ENCODE measurements at places on chromosomes 6 and 20. TPM values are rescaled to one million over a fixed set of nuclear protein-coding genes. Genes with fewer than 3 reads are reported as not detected.

DNA sequence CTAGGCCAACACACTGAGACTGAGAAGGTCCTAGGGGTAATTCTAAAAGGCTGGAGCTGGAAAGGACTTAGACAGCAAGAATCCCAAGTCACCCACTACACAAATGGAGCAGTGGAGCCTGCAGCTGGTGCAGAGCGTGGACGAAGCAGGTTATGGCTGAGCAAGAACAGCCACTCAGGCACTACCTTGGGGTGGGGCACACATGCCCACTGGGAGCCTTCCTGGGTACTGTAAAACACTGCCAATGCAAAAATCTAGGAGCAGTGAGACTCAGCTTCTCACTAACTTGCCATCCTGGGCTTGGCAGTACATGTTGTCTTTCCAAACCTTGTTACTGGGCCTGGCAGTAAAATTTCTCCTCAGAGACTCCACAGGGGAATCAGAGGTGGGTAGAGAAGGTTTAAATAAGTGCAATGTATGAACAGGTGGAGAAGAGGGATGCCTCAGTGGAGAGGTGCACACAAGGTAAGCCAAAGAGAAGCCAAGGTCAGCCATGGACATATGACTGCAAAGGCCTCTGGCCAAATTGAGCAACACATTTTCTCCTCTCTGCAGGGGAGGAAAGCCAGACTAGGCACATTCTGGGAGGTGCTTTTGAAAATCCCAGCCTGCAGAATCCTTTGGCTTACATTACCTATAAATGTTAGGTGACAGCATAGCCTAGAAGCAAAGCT is 105.6 kb downstream of the TNFRSF21 start:
- no peaks in the 10 kb centered on the region for H3K36me3 ChIP-seq
- DNase-seq: no peak
- H3K4me1 ChIP-seq: no peaks in the 10 kb centered on the region

Gene ASIP
- not detected for total RNA-seq

DNA sequence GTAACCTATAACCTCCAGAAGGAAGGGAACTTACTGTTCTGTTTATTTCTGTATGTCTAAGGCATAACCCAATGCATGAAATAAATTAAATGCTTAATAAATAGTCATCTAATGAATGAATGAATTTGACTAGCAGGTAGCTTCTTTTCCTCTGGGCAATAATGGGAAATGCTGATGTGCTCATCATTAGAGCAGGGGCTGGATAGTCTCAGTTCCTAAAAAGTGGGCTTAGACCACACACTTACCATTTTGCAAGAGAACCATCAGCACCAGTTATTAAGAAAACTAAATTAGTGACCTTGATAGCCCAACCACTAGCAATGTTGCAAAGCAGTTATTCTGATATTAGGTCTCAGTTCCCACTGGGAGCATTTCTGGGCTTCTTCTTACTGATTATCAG is 449.7 kb downstream of the CDC5L start:
- H3K4me3 ChIP-seq: no peak overlapping the region
- no peaks in the 10 kb centered on the region for H3K36me3 ChIP-seq
- no peaks in the 10 kb centered on the region for H3K27me3 ChIP-seq

Gene CAGE1
- not detected for total RNA-seq

GRCh38 chr20:36663031-36663430 is 17.0 kb upstream of the SLA2 start:
- no peak for DNase-seq
- H3K27me3 ChIP-seq: no peaks in the 10 kb centered on the region
- no peak overlapping the region for H3K4me3 ChIP-seq
- H3K27ac ChIP-seq: no peak overlapping the region

DNA sequence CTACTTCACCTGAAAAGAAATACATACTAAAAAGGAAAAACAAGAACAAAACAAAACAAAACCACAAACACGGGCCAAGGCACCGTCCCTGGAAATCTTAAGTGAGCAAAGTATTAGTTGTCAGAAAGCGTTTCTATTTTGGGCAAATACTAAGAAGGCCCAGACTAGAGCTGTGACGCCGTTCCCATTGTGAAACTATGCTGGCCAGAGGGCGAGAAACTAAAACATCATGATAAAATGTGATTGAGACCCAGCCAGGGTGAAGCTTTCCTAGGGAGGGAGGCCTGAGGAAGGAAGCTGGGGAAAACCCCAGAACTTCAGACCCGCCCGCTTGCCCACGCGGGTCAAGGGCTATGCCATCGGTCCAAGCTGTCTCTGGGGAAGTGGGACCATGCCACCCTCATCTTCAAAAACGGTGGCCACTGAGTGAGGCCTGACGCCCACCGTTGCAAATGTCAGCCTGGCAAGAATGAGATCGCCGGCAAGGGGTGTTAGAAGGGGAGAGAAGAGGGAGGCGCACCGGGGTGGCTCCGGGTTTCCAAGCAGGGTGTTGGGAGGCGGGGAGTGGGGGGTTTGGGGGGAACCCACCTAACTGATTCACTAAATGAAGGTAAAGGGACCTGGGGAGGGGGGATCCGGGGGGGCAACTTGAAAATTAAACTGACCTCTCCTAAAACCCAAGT is 1950.9 kb upstream of the DEFB115 start:
- no peak overlapping the region for H3K4me3 ChIP-seq
- no peaks in the 10 kb centered on the region for H3K36me3 ChIP-seq
- no peak overlapping the region for H3K27ac ChIP-seq
- DNase-seq: no peak

- H3K36me3 ChIP-seq: peaks cover 9% of the 10 kb centered on the region
- peaks cover 26% of the 10 kb centered on the region for H3K4me1 ChIP-seq
- DNase-seq: no peak
These were observed 111.8 kb downstream of the AGPAT4 start for GRCh38 chr6:161161889-161162624.

GRCh38 chr6:144681334-144681733 is 396.2 kb downstream of the UTRN start:
- peaks cover 32% of the 10 kb centered on the region for H3K4me1 ChIP-seq
- DNase-seq: no peak
- no peak overlapping the region for H3K4me3 ChIP-seq
- no peaks in the 10 kb centered on the region for H3K36me3 ChIP-seq
- H3K27ac ChIP-seq: no peak overlapping the region
- no peaks in the 10 kb centered on the region for H3K27me3 ChIP-seq

- DNase-seq: no peak
- H3K4me1 ChIP-seq: peaks cover 45% of the 10 kb centered on the region
- H3K36me3 ChIP-seq: no peaks in the 10 kb centered on the region
- no peak overlapping the region for H3K4me3 ChIP-seq
- H3K27me3 ChIP-seq: no peaks in the 10 kb centered on the region
- H3K27ac ChIP-seq: no peak overlapping the region
These were observed 96.0 kb downstream of the CARMIL1 start for GRCh38 chr6:25375125-25375524.

DNA sequence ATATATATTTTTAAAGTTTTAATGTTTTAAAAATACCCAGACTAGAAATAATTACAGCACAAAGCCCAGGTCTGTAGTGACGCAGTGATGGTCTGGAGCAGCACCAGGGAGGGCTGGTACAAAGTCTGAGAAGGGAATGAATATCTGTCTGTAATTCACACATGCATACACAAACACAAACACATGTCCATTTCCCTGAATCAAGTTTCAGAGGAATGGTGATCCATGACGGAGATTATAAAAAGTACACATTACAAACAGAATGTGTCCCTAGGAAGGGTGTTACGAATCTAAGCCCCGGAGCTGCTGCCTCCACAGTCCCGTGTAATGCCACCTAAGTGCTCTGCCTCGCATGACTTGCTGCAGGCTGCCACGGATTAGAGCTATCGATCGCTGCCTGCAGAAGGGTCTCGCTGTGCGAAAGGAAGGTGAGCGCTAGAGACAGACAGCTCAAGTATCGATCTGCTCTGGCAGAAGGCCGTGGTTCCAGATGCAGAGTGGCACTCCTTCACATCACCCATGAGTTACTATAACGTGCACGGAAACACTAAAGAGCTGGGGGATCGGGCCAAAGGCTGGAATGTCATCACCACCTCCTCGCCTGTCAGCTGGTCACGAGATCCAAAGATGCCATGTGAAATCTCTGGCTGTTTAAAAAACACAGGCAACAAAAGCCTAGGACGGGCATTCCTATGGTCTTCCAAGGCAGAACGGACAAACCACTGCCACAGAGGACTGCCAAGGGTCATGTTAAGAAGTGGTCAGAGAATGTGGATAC is 87.1 kb downstream of the INSM1 start:
- no peak overlapping the region for H3K27ac ChIP-seq
- H3K27me3 ChIP-seq: no peaks in the 10 kb centered on the region
- peaks cover 4% of the 10 kb centered on the region for H3K36me3 ChIP-seq

DNA sequence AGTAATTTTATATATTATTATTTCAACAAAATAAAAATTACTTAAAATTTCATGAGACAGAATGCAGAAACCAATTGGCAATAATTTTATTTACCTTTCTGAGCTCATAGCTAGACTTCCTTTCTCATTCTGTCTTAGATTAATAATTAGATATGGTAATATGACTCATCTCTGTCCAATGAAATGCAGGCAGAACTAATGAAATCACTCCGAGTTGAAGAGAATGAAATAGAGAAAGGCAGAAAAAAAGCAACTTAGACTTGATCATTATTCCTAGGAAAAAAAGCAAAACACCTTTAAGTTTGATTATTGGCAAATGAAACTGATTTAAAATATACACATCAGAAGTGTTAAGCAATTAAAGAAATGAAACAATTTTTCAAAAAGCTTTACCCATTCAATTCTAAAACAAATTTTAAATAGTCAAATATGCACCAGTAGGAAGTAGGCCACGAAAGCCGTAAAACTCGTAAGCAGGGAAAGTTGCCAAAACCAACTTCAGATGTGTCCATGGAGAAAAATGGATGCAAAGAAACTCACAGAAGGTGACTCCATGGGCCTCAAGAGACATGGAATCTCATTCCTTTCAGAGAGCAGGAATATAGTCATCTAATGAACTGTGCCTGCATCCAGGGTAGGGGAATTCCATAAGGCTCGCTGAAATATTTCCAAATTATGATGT is 293.8 kb upstream of the RGS17 start:
- H3K36me3 ChIP-seq: no peaks in the 10 kb centered on the region
- no peak overlapping the region for H3K27ac ChIP-seq
- no peak for DNase-seq
- H3K4me1 ChIP-seq: no peaks in the 10 kb centered on the region

- H3K4me3 ChIP-seq: no peak overlapping the region
- H3K4me1 ChIP-seq: no peaks in the 10 kb centered on the region
- H3K27me3 ChIP-seq: no peaks in the 10 kb centered on the region
- no peak overlapping the region for H3K27ac ChIP-seq
These were observed 727.2 kb downstream of the KHDRBS2 start for GRCh38 chr6:61558796-61559195.

Gene PACRG
- total RNA-seq: 13.0 TPM

- no peak overlapping the region for H3K4me3 ChIP-seq
- peaks cover 15% of the 10 kb centered on the region for H3K4me1 ChIP-seq
- DNase-seq: no peak
- H3K27ac ChIP-seq: no peak overlapping the region
These were observed 328.4 kb upstream of the CNR1 start for GRCh38 chr6:88494401-88495140.

GRCh38 chr20:37911838-37912281 is 8.9 kb downstream of the VSTM2L start:
- H3K27ac ChIP-seq: no peak overlapping the region
- H3K27me3 ChIP-seq: no peaks in the 10 kb centered on the region
- peaks cover 6% of the 10 kb centered on the region for H3K4me1 ChIP-seq
- DNase-seq: no peak

Gene RAB44
- total RNA-seq: not detected

Gene BPIFA1
- total RNA-seq: not detected

GRCh38 chr6:124613031-124613430 is 349.2 kb upstream of the RNF217 start:
- H3K36me3 ChIP-seq: no peaks in the 10 kb centered on the region
- H3K27ac ChIP-seq: no peak overlapping the region
- no peak overlapping the region for H3K4me3 ChIP-seq
- no peak for DNase-seq
- no peaks in the 10 kb centered on the region for H3K27me3 ChIP-seq
- no peaks in the 10 kb centered on the region for H3K4me1 ChIP-seq

GRCh38 chr6:14665827-14666724 is 548.5 kb downstream of the CD83 start:
- no peak overlapping the region for H3K27ac ChIP-seq
- no peaks in the 10 kb centered on the region for H3K4me1 ChIP-seq
- DNase-seq: peak; percentile 31

Gene CFB
- 142 TPM for total RNA-seq

DNA sequence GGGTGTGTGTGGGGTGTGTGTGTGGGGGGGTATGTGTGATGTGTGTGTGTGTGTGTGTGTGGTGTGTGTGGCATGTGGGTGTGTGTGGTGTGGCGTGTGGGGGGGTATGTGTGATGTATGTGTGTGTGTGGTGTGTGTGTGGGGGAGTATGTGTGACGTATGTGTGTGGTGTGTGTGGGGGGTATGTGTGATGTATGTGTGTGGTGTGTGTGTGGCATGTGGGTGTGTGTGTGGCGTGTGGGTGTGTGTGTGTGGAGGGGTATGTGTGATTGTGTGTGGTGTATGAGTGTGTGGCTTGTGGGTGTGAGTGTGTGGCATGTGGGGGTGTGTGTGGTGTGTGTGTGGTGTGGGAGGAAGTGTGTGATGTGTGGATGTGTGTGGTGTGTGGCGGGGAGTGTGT is 442.3 kb downstream of the PREX1 start:
- H3K27me3 ChIP-seq: no peaks in the 10 kb centered on the region
- DNase-seq: no peak
- H3K36me3 ChIP-seq: no peaks in the 10 kb centered on the region
- no peak overlapping the region for H3K27ac ChIP-seq
- H3K4me3 ChIP-seq: no peak overlapping the region
- H3K4me1 ChIP-seq: no peaks in the 10 kb centered on the region

Measured in thoracic aorta (tissue), 2 donors.